Right cardiac atrium (tissue), 5 donors: ENCODE measurements at places on chromosomes 12 and 14. TPM values are rescaled to one million over a fixed set of nuclear protein-coding genes. Genes with fewer than 3 reads are reported as not detected.

Gene ADIPOR2
- 42.6 TPM for total RNA-seq

Gene LGR5
- total RNA-seq: 0.68 TPM

Gene GPN3
- total RNA-seq: 25.2 TPM

Gene GPR137C
- 0.56 TPM for total RNA-seq

Gene CLEC4E
- 2.5 TPM for total RNA-seq

Gene SDS
- 0.26 TPM for total RNA-seq

Gene LUM
- total RNA-seq: 269 TPM

Gene KRT77
- total RNA-seq: not detected

Gene NIN
- total RNA-seq: 51.9 TPM

Gene RBP5
- 0.47 TPM for total RNA-seq

Gene KCNJ8
- total RNA-seq: 37.5 TPM

Gene AMN
- total RNA-seq: not detected

Gene LRCOL1
- not detected for total RNA-seq

Gene RACGAP1
- total RNA-seq: 8.2 TPM

Gene CRACR2A
- total RNA-seq: 7.5 TPM

Gene NOXRED1
- total RNA-seq: not detected

Gene DEPDC4
- 0.54 TPM for total RNA-seq

Gene OR4E2
- total RNA-seq: not detected

Gene TRPV4
- total RNA-seq: 1.4 TPM

Gene FBXO34
- total RNA-seq: 24.3 TPM

Gene IFNG-AS1
- total RNA-seq: 0.80 TPM

Gene P2RX2
- not detected for total RNA-seq

Gene AMDHD1
- total RNA-seq: 0.32 TPM

Gene KHNYN
- total RNA-seq: 27.7 TPM

Gene GPD1
- 6.9 TPM for total RNA-seq

Gene CDKN3
- total RNA-seq: 7.6 TPM

Gene PMCH
- not detected for total RNA-seq
